ENCODE measurements at places on chromosomes 16 and 17. TPM values are rescaled to one million over a fixed set of nuclear protein-coding genes. Genes with fewer than 3 reads are reported as not detected.

CSH2 gene
- not detected for total RNA-seq

SPATA32 gene
- not detected for total RNA-seq

CDH11 gene
- total RNA-seq: 114 TPM

IRX5 gene
- total RNA-seq: 1.6 TPM

KRTAP4-6 gene
- not detected for total RNA-seq

EZH1 gene
- total RNA-seq: 14.7 TPM

PIRT gene
- not detected for total RNA-seq

G6PC1 gene
- not detected for total RNA-seq

POLR3E gene
- 39.4 TPM for total RNA-seq

MMP2 gene
- total RNA-seq: 188 TPM

ANKRD40CL gene
- not detected for total RNA-seq

ZPBP2 gene
- not detected for total RNA-seq

KRTAP4-1 gene
- total RNA-seq: not detected

RGS11 gene
- total RNA-seq: 0.21 TPM

ELMO3 gene
- 5.9 TPM for total RNA-seq

NLRC5 gene
- 14.1 TPM for total RNA-seq

BAIAP3 gene
- 1.2 TPM for total RNA-seq

DBNDD1 gene
- 27.2 TPM for total RNA-seq

FSCN2 gene
- total RNA-seq: 0.29 TPM

VAMP2 gene
- total RNA-seq: 8.0 TPM

PPL gene
- total RNA-seq: 26.5 TPM

KRTAP4-3 gene
- total RNA-seq: not detected

PDF gene
- 32.3 TPM for total RNA-seq

TRPV3 gene
- 2.9 TPM for total RNA-seq

CCL4L2 gene
- not detected for total RNA-seq

SDR42E1 gene
- total RNA-seq: 9.5 TPM

FAM171A2 gene
- total RNA-seq: 16.3 TPM

CIITA gene
- 0.04 TPM for total RNA-seq

AGRP gene
- not detected for total RNA-seq

SLC38A8 gene
- total RNA-seq: not detected

MYCBPAP gene
- total RNA-seq: 0.14 TPM

SOX9 gene
- total RNA-seq: 65.9 TPM

ICAM2 gene
- total RNA-seq: 12.9 TPM
